ENCODE measurements at places on chromosomes 16 and 17.

- DNase-seq, result no peak
These were observed 74.1 kb upstream of the IRX3 start for GRCh38 chr16:54360681-54361080.

DNA sequence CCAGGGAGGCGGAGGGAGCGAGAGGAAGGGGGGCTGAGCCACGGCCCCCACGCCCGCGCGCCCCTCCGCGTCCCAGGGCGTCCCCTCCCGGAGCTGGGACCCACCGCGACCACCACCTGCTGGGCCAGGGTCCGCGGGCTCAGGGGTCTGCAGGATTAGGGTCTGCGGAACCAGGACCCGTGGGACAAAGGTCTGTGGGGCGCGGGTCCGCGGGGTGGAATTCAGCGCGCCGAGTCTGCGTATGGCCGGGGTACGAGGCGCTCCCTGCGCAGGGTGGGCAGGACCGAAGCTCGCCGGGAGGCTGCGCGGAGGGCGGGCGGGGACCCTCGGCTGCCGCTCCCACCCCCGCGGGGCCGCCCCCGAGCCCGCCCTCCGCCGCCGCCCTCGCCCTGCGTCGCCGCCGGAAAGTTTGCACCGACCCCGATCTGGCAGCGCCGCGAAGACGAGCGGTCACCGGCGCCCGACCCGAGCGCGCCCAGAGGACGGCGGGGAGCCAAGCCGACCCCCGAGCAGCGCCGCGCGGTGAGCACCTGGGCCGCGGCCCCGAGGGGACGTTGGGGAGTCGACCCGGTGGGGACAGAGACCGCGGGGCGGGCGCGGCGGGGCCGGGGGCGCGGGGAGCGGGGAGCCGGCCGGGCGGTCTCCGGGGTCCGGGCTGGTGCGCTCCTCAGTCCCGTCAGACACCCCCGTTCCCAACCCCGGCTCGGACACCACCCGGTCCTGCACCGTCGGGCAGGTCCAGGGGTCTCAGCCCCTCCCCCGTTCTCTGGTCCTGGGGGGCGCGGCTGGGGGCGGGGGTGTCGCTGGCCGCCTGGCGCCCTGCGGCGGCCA lies at the start of gene GCGR:
TSS of gene GCGR (plus strand) at position 423 of the 831 bp plus-strand sequence. CDS start 4,869 bp downstream, outside the sequence.
- DNase-seq, result no peak

- DNase-seq, result no peak
These were observed 50.4 kb upstream of the CIBAR2 start for GRCh38 chr16:85162478-85163277.

DNA sequence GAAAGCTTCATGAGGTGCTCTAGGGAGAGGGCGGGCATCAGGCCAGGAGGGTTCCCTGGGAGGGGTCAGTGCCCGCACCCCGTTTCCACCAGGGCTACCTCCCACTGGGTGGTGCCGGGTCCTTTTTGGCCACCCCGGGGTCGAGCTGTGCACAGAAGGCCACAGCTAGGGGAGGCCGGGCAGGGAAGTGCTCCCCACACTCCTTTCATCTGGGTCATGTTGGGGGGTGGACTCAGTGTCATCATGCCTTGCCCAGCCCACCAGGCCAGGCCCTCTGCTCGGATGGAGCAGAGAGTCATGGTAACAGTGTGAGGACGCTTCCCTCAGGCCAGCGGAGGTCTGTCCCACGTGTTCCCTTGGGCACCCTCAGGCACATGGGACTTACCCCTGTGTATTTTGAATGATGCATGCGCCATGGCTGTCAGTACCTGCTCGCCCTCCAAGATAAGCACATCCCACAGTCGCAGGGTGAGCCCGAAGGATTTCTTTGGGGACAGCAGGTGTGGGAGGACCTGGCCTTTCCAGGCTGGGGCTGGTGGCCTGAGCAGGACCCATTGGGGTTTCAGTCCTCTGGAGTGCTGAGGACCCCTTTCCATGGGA lies 46.4 kb downstream of the TNFRSF13B start:
- DNase-seq, result no peak

DNA sequence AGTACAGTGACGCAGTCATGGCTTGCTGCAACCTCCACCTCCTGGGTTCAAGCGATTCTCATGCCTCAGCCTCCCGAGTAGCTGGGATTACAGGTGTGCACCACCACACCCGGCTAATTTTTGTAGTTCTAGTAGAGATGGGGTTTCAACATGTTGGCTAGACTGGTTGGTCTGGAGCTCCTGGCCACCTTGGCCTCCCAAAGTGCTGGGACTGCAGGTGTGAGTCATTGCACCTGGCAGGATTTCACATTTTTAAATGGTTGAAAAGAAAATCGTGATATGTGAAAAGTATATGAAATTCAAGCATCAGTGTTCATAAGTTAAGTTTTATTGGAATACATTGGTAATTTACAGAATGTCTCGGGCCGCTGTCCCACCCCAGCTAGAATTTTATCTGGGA lies 2.6 kb downstream of the RMI2 start:
- DNase-seq, result no peak

DNA sequence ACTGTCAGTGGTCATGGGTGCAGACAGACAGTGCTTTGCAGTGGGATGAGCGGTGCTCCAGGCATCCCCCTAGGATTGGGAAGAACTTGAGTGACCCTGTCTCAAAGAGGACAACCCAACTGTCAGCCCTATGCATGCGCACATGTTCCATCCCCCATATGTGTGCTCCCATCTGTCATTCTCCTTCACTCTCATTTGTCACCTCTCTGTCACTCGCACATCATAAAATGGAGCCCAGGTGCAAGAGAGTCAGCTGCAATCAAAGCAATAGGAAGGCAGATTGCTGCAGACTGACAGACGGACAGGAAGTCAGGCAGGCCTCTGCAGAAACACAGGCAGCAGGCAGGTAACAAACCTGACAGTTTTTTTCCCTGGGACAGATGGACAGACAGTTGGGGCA lies 101.8 kb upstream of the CCL1 start:
- no peak for DNase-seq

DNA sequence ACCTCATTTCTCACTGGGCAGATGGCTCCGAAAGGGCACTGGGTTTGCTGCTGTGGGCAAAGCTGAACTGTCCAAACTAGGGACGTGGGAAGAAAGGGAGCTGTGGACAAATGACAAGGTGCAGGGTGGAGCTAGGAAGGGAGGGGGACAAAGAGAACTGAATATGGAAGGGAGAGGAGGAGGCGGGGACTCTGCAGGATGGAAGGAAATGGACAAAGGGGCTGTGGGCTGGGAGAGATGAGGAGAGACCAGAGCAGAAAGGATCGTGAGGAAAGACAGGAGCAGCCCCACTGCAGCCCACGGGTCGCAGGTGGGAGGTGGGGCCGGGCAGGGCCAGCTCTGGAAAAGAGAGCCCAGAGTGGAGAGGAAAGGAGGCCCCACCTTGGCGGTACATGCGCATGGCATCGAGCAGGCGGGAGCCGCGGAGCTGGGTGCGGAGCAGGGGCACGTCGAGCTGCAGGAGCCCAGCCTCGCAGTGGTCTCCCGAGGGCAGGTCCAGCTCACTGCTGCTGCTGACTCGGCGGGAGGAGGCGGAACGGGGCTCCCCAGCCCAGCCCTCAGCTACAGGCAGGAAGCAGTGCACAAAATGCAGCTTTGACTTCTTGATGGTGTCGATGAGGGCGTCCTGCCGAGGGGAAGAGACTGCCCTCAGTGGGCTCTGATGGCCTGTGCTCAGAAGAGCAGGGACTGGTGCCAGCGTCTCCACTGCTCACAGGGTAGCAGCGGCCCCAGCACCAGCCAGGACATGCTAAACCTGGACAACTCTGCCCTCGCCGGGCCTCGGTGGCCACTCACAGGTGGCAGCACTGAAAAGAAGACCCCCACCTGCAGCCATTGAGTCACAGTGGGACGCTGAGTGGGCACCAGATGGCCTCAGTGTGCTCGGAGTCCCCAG lies 66.8 kb downstream of the PIPOX start:
- DNase-seq, result no peak

DNA sequence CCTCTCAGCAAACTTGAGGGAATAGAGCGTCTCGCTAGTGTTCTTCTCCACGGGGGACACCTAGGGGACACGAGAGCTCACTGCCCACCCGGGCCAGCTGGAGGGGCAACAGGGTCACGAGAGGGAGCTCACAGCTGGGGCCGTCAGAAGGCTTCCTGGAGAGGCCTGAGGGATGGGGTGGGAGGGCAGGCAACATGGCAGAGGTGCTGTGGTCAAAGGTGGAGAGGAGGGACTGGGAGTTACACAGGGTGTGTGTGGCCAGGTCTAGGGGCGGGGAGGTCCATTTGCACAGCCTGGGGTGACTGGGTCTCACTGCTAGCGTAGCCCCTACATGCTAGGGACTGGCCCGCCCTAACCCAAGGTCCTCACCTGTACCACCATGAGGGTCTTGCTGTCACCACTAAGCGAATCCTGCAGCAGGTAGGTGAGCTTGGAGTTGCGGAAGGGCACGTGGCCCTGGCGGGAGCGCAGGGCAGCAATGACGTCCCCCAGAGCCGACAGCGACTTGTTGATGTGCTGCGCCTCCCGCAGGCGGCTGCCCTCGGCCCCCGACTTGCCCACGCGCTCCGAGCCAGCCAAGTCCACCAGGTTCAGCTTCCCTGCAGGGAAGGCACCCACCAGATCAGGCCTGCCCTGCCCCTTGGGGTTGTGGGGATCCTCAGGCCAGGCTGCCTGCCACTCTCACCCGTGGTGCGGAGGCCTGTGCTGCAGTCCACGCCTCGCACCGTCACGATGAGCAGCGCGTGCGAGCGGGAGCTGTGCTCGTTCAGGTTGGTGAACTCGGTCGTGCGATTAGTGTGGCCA lies 25.0 kb downstream of the KATNB1 start:
- DNase-seq, result no peak

- DNase-seq, result peak; percentile 21
These were observed 70.8 kb downstream of the LYRM1 start for GRCh38 chr16:20971401-20971800.

DNA sequence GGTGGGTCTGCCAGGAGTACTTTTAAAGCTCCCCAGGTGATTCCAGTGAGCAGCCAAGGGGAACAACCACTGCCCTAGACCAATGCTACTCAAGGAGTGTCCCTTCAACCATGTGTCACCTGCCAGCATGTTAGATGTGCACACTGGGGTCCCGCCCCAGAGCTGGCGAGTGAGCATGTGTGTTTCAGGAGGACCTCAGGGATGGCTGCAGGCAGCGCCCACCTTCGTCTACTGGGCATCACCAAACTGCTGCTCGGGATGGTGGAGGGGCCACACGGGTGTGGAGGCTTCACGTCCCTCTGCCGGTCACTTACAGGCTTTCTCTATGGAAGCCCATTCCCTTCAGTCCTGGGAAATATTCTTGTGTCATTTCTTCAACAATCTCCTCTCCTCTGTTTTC lies 29.0 kb upstream of the DOC2B start:
- no peak for DNase-seq

- peak; percentile 59 for DNase-seq
These were observed 30.7 kb upstream of the MED9 start for GRCh38 chr17:17445925-17446665.

GRCh38 chr16:979859-980594 lies 1.5 kb upstream of the SOX8 start:
- no peak for DNase-seq

Data from RWPE1 (cell line).